ENCODE measurements at places on chromosomes 5 and 9.

DNA sequence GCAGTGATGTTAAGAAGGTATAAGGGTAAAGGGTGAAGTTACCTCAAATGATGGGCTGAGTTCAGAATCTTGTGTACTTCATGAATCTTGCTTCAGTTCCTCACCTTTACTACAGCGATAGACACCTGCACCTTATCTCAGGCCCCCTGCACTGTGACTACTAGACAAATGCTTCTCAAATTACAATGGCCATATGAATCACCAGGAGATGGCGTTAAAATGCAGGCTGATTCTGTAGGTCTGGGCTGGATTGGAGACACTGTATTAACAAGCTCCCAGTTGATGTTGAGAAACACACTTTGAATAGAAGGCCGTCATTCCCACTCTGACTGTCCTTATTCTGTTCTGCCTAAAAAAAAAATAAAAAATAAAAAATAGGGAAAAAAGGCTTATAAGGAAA lies 29.8 kb downstream of the TARS1 start:
- DNase-seq, result peak; percentile 37

- no peak for DNase-seq
These were observed 63.6 kb downstream of the MAST4 start for GRCh38 chr5:66659780-66660179.

GRCh38 chr5:14229181-14229580 lies 86.0 kb downstream of the TRIO start:
- DNase-seq, result no peak

- no peak for DNase-seq
These were observed 121.1 kb downstream of the EGFLAM start for GRCh38 chr5:38379350-38379937.

- DNase-seq, result no peak
These were observed 287.1 kb downstream of the KCNN2 start for GRCh38 chr5:114648940-114649339.

DNA sequence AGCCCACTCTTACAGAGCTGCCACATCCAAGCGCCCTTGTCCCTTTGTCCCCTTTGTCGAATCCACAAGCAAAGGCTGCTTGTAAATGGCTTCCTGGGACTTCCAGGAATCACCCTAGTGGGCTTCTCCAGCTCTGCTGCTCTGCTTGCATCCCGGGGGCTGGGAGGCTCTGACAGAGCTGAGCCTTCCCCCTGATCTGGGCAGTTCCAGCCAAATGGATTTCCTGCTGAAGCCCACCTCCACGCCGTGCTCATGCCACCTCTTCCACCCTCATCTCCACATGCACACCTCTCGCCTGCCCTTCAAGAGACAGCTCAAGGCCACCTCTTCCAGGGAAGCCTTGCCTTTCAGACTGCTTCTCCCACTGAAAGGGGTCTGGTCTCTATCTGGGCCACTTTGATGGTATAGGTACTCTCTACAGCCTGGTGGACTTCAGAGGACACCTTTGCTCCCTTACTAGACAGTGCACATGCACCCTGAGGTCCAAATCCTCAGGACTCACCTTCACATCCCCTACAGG lies 106.2 kb downstream of the LHFPL2 start:
- no peak for DNase-seq

- DNase-seq, result no peak
These were observed 1.7 kb downstream of the GRIN3A start for GRCh38 chr9:101736717-101737116.

GRCh38 chr9:77978086-77978781 lies 53.4 kb downstream of the GNAQ start:
- DNase-seq, result no peak

DNA sequence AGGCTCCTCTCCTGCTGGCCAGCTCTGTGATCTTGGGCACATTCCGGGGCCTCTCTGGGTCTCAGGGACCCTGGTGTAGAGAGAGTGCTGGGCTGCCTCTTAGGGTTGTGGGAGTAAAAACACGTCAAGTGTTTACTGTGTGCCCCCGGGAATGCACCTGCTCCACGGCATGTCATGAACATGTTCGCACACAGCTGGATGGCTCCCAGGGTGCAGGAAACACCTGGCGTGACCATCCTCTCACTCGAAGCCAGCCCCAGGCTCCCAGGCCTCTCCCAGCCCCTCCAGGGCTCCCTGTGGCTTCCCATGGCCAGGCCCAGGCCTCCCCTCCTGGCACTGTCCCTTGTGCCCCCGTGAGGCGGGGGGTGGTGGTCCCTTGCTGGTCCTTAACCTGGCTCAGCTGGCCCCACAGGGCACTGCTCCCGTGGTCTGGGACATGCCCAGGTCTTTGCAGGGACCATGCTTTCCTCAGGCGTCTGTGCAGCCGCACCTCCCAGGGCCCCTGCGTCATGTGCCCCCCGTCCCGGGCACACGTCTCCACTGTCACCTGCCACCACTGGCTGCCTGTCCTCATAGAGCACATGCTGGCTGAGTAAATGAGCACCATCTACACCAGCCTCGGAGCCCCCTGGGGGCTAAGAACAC lies 44.9 kb downstream of the SLC6A3 start:
- no peak for DNase-seq
